Neural crest cell (in vitro differentiated cells): ENCODE measurements at places on chromosomes 6 and 20.

DNA sequence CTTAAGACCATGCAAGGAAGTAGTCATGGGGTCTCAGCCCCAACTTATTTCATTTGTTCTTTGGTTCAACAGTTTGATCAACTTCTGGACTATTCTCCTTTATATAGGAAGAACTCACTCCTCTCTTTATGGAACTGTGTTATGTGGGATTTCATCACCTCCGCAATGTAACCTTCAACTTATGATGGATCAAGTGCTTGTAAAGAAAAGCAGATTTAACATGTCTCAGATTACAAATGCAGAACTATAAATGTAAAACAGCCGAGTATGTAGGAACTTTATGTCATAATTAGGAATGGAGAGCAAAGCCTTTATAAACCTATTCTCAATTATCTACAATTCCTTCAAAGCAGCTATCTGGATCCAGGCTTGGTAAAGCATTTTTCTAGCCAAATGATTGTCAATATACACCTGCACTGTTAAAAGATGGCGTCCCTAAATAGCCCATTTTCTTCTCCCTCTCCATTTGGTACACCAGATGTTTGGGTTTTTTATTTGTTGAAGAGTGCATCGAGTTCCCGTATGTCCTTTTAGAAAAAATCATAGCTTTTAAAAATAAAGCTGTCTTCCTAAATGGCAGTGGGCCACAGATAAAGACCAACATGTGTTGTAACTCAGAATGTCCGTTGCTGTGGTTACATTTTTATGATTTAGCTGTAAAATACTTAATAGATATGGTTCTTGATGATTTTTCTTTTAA lies 985.1 kb upstream of the SLC35B3 start:
- DNase-seq, result no peak

DNA sequence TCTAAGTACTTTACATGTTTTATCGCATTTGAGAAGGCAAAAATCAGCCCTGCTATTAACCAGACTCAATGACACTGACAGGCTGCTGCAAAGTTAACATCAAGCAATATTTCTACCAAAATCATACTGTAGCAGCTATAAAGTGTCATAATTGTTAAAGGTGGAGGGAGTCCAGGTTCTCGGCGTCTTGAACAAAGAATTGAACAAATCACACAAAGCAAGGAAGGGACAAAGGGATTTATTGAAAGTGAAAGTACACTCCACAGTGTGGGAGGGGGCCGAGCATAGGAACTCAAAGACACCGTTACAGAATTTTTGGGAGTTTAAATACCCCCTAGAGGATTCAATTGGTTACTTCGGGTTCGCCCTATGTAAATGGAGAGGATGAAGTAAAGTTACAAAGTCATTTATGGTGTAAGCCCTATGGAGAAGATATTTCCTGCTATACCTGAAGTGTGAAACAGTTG lies 12.9 kb upstream of the ZNF391 start:
- DNase-seq, result no peak

GRCh38 chr6:74133073-74133472 lies 437.1 kb downstream of the CD109 start:
- DNase-seq, result no peak

GRCh38 chr6:149918151-149918905 lies 4.6 kb downstream of the RAET1G start:
- no peak for DNase-seq

- DNase-seq, result no peak
These were observed 21.9 kb downstream of the DYNLT1 start for GRCh38 chr6:158622545-158623190.

GRCh38 chr20:43755851-43756250 lies 29.0 kb upstream of the GTSF1L start:
- no peak for DNase-seq
